Activated CD4-positive, CD25-positive, alpha-beta regulatory T cell (primary cell): ENCODE measurements at places on chromosomes 5 and 9.

DNA sequence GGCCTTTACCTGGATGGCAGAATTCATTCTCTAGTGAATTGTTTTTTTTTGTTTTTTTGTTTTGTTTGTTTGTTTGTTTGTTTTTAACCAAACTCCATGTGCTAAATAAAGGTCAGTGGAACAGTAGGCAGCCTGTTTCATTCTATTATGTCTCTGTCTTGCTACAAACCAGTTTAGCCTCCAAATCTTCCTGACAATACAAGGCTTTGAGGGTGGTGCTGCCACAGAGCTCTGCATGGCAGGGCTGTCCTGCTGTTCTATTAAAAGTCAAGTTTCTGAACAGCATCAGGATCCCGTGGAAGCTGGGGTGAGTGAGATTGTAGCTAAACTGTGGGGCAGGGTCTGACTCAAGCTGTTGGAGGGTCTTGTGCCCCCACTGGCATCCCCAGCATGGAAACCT is 144.1 kb upstream of the MAST4 start:
- DNase-seq: no peak

- DNase-seq: no peak
These were observed 144.6 kb downstream of the CCDC171 start for GRCh38 chr9:15697446-15697851.

DNA sequence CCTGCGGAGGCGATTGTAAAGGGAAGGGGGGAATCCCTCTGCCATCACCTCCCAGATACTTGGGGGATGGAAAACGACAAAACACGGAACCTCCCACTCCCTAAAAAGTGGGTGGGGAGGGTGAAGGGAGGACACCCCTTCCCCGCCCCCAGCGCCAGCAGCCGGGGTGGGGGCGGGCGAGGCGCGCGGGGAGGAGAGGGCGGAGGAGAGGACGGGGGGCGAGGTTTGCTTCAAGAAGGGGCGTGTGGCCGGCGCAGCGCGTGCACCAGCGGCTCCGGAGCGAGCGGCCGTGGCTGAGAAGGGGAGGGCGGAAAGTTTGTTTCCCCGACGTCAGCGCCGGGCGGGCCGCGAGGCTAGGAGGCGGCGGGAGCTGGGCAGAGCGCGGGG is at the start of gene PRRX2:
TSS of gene PRRX2 (plus strand) at position 259 of the 387 bp plus-strand sequence. CDS start 221 bp downstream, outside the sequence.
- no peak for DNase-seq

- no peak for DNase-seq
These were observed 38.8 kb downstream of the RASGEF1C start for GRCh38 chr5:180170106-180170809.

DNA sequence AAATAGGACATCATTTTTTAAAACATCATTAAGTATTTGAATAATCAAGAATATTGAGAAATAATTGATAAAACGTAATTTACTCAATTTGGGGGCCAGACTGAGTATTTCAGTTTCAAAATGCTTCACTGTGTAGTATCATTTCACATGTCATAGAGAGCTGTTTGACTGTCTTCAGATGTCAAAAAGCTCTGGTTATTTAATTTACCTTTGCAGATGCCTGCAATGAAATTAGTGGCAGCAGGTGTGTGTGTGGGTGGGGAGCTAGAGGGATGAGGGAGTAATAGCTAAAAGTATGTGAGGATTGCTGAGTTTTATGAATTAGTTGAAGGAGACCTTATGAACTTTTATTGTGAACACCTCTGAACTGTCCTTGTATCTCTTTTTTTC is 567.2 kb upstream of the MEF2C start:
- no peak for DNase-seq

DNA sequence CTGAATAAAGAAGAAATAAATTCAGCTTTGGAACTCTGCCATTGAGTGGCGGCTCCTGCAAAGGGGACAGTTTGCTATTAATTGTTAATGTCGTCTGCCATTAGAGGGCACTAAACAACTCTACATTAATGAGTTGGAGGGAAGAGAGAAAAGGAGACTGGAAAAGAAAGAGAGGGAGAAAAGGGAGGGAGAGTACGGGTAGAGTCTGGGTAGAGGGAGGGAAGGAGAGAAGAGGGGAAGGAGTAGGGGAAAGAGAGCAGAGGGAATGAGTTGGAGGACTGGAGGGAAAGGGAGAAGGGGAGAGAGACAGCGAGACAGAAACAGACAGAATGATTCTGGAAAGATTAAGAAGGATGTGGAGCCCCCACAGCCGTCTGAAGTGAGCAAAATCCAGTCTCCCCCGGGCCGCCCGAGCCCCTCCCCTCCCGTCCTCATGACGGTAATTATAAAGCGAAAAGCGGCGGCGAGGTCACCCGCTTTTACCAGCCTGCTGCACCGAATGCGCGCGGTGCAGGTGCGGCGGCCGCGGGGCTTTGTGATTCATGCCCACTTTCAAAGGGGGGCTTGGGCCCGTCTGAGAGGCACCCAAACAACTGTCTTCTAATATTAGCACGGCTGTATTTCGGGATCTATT is 1.9 kb upstream of the FST start:
- DNase-seq: no peak

- DNase-seq: no peak
These were observed 18.6 kb upstream of the NOTCH1 start for GRCh38 chr9:136564379-136564988.

- DNase-seq: no peak
These were observed 89.6 kb downstream of the TRIM36 start for GRCh38 chr5:115079924-115080623.
